ENCODE measurements at places on chromosomes 13 and 19. TPM values are rescaled to one million over a fixed set of nuclear protein-coding genes. Genes with fewer than 3 reads are reported as not detected.

- DNase-seq, result no peak
Observed at GRCh38 chr19:743168-743687, 7.7 kb upstream of the MISP start.

DNA sequence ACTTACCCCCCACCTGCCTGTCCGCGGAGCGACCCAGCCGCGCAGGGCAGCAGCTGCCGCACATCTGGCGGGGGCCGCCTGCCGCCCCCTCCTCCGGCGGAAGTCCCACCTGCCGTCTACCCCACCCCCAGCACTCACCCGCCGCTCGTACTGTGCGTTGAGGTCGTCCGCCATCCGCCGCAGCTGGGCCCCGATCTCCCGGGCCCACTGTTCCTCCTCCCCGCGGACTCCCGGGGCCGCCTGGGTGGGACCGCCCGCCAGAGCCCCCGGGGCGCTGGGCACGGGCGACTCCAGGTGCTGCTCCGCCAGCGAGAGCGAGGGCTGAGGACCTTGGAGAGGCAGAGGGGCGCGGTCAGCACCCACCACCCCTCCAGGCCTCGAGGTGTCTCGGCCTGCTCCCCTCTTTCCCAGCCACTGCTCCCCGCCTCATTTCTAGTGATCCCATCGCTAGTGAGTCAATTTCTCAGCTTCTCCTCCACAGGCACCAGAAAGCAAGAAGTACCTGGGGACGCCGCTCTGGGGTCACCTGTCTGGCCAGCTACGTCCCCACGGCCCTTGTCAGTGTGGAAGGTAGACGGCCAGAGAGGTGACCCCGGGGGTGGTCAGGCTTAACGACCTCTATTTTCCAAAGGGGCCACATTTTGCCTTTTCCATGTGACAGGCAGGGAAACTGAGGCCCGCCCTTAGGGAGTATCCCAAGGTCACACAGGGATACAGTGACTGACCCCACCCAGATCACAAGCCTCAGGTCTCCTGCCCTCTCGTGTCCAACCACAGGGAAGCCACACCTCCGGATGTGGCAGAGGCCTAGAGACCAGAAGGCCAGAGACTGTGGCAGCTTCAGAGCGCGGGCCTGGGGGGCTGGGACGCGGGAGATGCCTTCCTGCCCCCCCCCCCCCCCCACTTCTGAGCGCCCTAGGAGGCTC, 4.3 kb downstream of the BBC3 start:
- peak; percentile 93 for DNase-seq

The USE1 gene
- 43.4 TPM for total RNA-seq

- DNase-seq, result peak; percentile 72
Observed at GRCh38 chr19:47124937-47125668, 5.5 kb upstream of the SAE1 start.

GRCh38 chr13:39273953-39274738, 235.9 kb downstream of the NHLRC3 start:
- no peak for DNase-seq

The EID2B gene
- 3.2 TPM for total RNA-seq

The KASH5 gene
- not detected for total RNA-seq

DNA sequence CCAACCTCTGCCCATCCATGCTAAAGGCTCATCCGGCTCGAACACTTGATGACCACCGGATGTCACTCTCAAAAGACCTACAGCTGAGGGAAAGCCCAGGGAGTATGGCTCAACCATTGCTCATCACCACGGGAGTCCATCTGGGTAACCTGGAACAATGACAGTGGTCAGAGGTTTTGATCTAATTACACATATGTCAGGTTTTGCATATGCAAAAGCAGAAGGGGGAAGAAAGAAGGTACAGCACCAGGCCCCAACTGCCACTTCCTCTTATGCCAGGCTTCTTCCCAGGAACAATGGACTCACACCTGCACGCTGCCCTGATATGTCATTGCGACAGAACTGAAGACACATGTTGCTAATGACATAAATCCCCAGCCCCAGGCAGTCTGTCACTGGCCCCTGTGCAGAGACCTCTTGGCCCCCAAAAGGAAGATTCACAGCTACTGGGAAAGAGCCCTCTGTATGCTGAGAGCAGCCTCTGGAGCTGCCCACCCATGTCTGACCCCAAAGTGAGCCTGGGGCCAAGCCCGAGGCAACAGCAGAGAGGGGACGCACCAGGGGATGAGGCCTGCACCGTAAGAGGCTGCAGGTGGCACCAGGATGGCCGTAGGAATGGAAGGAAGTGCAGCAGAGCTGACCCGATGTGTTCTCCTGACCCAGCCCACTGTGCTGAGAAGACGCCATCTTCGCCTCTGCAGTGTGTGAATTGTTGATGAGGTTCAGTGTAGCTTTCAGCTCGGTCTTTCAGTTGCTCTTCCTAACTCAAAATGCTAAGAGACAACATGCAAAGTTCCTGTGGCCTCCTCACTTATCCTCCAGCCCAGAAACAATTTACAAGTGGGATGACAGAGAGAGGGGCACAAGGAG, 26.3 kb downstream of the EPS15L1 start:
- no peak for DNase-seq

The RGL3 gene
- 0.14 TPM for total RNA-seq

DNA sequence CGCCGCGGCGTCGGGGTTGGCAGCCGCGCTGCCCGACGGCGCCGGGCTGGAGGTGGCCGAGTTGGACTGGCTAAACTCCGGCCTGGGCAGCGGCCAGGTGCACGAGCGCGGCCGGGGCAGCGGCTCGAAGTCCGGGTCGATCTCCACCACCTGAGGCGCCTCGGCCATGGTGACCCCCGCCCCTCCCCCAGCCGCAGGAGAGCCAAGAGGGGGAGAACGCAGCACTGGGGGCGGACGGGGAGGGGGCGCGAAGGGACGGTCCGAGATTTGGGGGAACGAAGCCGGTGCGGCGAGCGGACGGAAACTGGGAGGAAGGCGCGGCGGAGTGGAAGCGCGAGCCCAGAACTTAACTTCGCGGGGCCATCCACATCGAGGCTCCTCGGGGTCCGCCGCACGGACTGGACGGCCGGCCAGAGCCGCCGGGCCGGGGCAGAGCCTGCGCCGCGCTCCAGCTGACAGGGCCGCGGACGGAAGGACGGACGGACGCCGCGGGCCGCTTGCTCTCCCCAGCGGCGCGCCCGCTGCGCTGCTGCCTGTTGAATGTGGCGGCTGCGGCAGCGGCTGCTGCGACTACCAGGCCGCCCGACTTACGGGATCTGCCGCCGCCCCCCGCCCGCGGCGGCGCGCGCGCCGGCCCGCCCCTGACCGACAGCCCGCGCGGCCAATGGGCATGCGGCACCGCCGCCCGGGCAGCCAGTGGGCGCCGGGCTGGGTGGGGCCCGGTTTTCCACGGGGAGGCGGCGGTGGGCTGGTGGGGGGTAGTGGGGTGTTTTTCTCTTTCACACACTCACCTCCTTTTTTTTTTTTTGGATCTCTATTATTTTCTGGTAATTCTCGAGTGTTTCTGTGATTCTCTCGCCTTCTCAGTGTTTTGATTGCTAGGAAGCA, at the start of gene FOXO1:
Gene FOXO1 (minus strand): TSS at position 597 of the 888 bp plus-strand sequence. CDS start 429 bp downstream, at position 168.
- peak; percentile 46 for DNase-seq

GRCh38 chr13:33249066-33249465, 36.5 kb downstream of the STARD13 start:
- DNase-seq, result no peak

The PLPP2 gene
- total RNA-seq, result 138 TPM

The INTS6 gene
- 18.6 TPM for total RNA-seq

DNA sequence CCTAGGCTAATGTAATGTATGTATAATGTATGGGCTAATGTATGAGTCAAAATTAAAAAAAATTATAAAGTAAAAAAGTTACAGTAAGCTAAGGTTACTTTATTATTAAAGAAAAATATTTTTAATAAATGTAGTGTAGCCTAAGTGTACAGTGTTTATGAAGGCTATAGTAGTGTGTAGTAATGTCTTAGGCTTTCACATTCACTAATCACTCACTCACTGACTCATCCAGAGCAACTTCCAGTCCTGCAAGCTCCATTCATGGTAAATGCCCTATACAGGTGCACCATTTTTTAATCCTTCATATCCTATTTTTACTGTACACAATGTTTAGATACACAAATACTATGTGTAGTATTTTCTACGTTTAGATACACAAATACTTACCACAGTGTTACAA, 1.8 kb upstream of the TMEM272 start:
- DNase-seq, result no peak

The ALOX5AP gene
- total RNA-seq, result 1.1 TPM

- DNase-seq, result peak; percentile 44
Observed at GRCh38 chr19:56547535-56547934, 8.8 kb downstream of the ZFP28 start.

The LSR gene
- 1.1 TPM for total RNA-seq

GRCh38 chr13:44219577-44220548, 153.8 kb upstream of the SERP2 start:
- peak; percentile 9 for DNase-seq

DNA sequence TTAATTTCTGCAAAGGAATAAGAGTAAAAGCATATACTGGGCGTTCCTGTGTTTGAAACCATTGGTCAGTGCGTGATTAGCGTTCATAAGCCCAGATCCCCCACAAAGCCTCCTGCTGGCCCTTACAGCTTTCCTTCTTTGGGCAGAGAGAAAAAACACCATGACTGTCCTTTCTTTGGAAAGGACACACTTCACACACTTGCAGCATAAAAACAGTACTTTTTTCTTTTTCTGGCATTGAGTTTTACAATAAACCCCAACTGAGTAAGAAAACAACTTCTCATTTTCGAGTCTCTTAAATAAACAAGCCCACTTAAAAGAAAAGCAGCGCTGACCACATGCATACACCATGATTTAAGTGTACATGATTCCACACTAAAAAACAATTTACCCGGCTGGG, 35.8 kb downstream of the SMAD9 start:
- no peak for DNase-seq

The PGLYRP2 gene
- not detected for total RNA-seq

DNA sequence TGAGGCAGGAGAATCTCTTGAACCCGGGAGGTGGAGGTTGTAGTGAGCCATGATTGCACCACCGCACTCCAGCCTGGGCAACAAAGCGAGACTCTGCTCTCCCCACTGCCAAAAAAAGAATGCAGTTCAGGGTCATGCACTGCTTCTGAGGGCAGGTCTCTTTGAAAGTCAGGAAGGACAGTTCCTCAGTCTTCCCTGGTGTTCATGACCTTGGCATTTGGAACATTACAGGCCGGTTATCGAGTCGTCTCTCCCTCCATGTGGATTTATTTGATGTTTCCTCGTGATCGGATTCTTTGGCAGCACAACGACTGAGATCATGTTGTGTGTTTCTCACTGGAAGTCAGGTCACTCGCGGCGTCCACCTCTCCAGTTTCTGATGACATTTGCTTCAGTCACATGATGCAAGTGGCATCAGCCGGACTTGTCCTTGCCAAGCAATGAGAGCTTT, 17.2 kb downstream of the FGF21 start:
- no peak for DNase-seq

The SMIM44 gene
- total RNA-seq, result not detected

- DNase-seq, result peak; percentile 69
Observed at GRCh38 chr13:44243198-44243857, 130.3 kb upstream of the SERP2 start.

DNA sequence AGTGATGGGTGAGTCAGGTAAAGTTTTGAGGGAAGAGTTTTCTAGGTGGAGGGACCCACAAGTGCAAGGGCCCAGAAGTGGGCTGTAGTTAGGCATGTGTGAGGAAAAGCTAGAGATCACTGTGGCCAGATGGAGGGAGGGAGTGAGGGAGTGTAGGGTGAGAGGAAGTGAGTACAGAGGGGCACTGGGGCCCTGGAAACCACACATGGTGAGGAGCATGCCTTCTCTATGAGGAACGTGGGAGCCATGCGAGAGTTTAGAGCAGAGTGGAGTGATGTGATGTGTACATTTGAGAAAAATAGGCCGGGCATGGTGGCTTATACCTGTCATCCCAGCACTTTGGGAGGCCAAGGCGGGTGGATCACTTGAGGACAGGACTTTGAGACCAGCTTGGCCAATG, 14.7 kb upstream of the SHKBP1 start:
- DNase-seq, result no peak

DNA sequence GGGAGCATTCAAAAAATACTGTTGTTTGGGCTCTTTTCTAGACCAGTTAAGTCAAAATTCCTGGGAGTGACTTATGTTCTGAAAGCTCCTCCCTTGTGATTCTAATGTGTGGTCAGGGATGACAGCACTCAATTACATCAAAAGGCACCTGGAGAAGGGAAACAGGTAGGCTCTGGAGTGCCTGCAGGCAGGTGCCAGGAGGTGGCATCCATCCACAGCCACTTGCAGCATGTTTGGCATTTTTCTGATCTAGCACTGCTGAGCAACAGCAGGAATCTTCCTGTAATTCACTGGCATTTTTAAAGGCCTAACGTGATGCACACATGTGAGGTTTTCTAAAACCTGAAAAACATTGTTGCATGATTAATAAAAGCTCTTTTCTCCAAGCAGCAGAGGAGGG, 94.6 kb downstream of the CCNA1 start:
- DNase-seq, result no peak

The ZNF823 gene
- total RNA-seq, result 4.0 TPM

The ZNF121 gene
- total RNA-seq, result 22.6 TPM

GRCh38 chr13:32376642-32377415, 51.1 kb downstream of the N4BP2L1 start:
- DNase-seq, result no peak

DNA sequence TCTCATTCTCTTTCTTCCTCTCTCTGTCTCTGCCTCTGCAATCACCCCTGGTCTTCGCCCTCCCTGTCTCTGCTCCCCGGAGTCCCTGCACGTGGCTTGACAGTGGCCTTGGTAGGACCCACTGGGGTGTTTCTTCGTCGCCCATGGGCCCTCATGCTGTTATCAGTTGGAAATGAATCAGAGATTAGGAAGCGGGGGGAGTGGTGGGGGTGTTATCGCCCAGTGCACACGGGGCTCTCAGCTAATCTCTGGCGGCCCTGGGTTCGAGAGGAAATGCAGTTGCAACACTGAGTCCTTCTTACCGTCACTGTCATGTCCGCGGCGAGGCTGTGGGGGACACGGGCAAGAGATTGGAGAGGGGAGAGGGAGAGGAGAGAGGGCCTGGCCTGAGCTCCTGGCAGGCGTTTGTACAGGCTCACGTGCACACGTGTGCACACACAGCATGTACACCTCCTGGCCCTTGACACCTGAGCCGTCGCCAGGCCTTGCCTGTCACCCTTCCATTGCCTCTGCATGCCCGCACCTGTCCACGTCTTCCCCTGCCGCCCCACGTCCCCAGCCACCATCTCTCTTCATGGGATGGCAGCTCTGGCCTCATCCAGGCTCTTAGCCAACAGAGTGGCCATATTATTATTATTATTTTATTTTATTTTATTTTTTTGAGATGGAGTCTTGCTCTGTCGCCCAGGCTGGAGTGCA, 37.8 kb upstream of the SLC7A10 start:
- DNase-seq, result no peak

DNA sequence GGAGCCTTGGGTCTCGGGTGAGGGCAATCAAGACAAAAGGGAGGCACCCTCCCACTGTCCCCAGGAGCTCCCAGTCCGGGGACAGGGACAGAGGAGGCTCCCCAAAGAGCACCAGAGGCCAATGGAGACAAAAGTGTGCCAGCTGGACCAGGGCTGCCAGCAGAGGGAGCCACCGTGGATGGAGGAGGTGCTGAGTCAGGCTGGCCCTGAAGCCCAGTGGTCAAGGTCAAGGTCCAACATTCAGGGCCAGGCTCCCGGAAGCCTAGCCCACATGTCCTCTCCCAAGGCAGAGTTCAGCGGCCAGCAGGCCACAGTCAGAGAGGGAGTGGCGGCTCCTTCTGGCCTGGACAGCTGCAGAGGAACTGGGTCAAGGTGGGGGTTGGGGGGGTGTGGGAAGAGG, 8.4 kb downstream of the COL5A3 start:
- no peak for DNase-seq

Measured in H4 (cell line).